Activated T-cell treated with anti-CD3 and anti-CD28 coated beads, Interleukin-2, amount 50 U/mL, for 72 hours (primary cell): ENCODE measurements at places on chromosomes 5 and 9. TPM values are rescaled to one million over a fixed set of nuclear protein-coding genes. Genes with fewer than 3 reads are reported as not detected.

SH3TC2 gene
- total RNA-seq: not detected

PCDHGA2 gene
- total RNA-seq: 0.07 TPM

CDH18 gene
- not detected for total RNA-seq

KCTD16 gene
- 0.07 TPM for total RNA-seq

HTR4 gene
- not detected for total RNA-seq

TMEM252 gene
- not detected for total RNA-seq

RNF180 gene
- not detected for total RNA-seq

SLC24A2 gene
- total RNA-seq: not detected

LEAP2 gene
- total RNA-seq: 7.2 TPM

TSLP gene
- total RNA-seq: 3.6 TPM

RASGRF2 gene
- 20.5 TPM for total RNA-seq

C5orf34 gene
- 21.7 TPM for total RNA-seq

INSL4 gene
- total RNA-seq: not detected

HRH2 gene
- total RNA-seq: 18.4 TPM

PGGT1B gene
- 47.5 TPM for total RNA-seq

GLDC gene
- total RNA-seq: 1.2 TPM

GKAP1 gene
- 12.2 TPM for total RNA-seq

ZNF462 gene
- 0.76 TPM for total RNA-seq

OBP2B gene
- not detected for total RNA-seq

GRCh38 chr9:116516456-116516855 is 170.6 kb upstream of the TRIM32 start:
- DNase-seq: no peak

DNA sequence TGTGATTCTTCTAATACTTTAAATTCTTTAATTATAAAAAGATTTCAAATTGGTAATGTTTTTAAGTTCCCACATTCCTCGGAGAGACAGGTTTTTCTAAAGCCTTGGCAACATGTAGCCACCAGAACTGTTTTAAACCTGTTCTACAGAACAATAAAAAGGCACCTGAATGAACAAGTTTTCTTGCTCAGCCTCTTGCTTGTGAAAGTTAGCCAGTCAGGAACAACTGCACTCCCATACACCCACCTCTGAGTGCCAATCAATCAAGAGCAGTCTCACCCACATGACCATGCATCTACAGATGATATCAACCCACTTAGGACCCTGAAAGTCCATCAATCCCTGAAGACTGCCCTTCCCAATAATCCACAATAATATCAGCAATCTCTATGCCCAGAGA is 62.3 kb downstream of the AP3B1 start:
- DNase-seq: no peak

DNA sequence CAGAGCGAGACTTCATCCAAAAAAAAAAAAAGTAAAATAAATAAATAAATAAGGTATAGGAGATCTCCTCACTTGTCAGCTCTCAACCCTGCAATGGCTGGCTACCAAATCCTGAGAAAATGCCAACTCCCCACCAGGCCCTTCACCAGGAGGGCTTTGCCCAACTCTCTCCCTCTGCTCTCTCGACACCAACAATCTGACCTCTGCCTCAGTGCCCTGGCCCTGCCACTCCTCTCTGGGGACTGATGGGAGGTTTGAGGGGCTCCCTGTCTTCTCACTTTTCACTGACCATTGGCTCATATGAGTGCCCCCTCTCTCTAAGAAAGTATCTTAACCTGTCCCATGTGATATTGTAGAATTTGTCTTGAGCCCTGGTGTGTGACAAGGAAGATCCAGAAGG is 52.6 kb upstream of the SH3PXD2B start:
- no peak for DNase-seq

- no peak for DNase-seq
Measured at GRCh38 chr9:118883411-118883810, 485.8 kb downstream of the BRINP1 start.

GRCh38 chr9:126687930-126688461 is 74.3 kb downstream of the LMX1B start:
- DNase-seq: no peak

GRCh38 chr5:54700986-54701578 is 183.5 kb downstream of the SNX18 start:
- DNase-seq: no peak

DNA sequence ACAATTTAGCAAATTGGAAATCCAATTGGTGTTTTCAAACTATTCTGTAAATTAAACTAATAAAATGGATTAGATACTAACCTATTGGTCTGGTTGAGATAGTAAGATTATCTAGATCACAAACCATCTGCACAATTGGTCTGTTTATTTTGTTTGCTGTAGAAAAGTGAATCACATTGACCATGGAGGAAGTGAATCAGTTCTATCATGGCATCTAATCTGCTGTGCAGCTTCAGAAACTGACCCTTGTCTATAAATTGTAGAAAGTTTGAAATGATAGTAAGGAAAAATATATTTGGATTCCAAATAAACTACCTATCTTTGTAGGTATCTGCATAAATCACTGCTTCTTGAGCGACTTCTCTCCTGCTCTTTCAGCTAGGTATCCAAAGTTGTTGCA is 1865.4 kb downstream of the MAT2B start:
- DNase-seq: no peak

DNA sequence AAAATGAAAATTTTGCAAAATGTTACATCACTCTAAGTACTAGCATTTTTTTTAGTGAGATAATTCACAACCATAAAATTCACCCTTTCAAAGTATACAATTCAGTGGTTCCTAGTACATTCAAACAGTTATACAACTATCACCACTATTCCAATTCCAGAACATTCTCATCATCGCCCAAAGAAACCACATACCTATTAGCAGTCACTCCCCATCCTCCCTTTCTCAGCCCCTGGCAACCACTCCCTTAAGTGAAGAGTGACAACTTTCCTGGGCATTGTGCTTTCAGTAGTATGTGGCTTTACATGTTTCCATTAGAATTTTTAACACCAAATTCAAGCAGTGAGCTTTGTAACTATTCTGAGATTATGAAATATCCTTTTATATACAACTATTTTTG is 81.4 kb downstream of the RASEF start:
- DNase-seq: no peak

DNA sequence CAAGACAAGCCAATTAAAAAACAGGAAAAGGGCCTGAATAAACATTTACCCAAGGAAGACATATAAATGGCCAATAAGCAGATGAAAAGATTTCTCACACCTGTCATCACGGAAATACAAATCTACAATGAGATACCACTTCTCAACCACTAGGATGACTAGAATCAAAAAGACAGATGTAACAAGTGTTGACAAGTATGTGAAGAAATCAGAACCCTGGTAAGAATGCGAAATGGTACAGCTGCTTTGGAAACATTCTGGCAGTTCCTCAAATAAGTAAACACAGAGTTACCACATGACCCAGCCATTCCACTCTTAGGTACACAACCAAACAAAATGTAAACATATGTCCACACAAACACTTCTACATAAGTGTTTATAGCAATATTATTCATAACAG is 32.5 kb downstream of the LEAP2 start:
- no peak for DNase-seq

- DNase-seq: no peak
Measured at GRCh38 chr5:4001004-4001403, 405.4 kb downstream of the IRX1 start.

GRCh38 chr9:26026423-26027100 is 348.3 kb upstream of the TUSC1 start:
- DNase-seq: no peak

- no peak for DNase-seq
Measured at GRCh38 chr9:105344283-105344682, 99.8 kb downstream of the SLC44A1 start.

GRCh38 chr5:164053123-164053522 is 547.7 kb downstream of the MAT2B start:
- DNase-seq: no peak

DNA sequence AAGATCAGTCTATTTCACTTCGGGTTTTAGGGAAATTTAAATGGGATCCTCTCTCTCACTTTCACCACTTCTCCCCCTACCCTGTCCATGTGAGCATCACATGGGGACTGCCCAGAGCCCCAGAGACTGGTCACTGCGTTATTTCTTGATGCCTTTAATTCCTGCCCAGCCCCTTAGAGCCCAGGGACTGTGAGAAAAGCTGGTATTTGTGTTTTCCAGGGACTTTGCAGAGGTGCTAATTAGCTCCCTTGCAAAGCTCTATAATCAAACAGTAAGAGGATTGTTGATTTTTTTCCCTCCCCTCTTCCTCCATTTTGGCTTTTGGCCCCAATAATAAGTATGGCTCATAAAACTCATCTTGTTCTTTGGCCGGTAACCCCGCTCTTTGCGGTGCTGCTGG is 35.6 kb downstream of the NTRK2 start:
- no peak for DNase-seq

DNA sequence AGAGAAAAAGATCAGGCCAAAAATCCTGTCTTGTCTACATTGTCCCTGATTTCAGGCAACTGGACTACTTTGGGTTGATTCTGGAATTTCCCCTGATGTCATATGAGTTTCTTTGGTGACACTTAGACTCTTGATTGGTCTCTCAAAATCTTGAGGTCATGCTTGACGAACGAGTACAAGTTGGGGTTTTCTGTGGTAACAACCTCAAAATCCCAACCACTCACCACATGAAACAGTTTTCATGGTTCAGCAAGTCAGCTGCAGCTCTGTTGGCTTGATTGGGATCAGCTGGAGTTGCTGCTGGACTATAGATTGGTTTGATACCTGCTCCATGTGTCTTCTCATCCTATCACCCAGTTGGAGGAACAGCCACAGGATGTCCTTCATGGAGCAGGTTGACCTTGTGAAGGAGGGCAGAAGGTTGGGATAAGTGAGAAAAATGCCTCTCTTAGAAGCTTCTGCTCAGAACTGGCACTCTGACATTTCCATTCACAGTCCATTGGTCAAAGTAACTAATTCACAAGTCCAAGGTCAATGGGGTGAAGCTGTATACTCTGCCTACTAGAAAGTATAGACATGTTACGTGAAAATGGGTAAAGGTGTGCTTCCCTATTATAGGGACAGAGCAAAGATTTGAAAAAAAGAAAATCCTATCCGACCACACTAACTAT is 284.5 kb downstream of the SH3GL2 start:
- no peak for DNase-seq

DNA sequence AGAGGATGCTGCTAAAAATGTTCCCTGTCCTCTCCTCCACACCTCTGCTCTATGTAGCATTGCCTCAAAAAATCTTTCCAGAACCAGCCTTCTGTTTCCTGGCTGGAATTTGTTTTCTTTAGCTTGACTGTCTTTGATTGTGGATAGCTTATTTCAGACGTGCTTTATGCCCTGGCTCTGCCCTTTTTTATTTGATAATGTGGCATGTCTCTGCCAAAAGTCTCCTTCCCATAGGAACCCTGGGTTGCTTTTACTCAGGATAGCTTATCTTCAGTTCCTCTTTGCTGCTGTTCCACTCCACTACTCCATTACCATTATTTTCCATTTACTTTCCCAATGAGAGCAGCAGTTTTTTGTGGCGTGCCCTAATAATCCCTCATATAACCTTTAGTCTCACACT is 885 bp upstream of the TMEM252 start:
- no peak for DNase-seq

GRCh38 chr9:127455324-127455992 is 4.1 kb downstream of the LRSAM1 start:
- no peak for DNase-seq

- no peak for DNase-seq
Measured at GRCh38 chr5:83509540-83509939, 38.0 kb downstream of the VCAN start.

GRCh38 chr5:145975361-145976066 is 39.1 kb downstream of the SH3RF2 start:
- peak; percentile 3 for DNase-seq

DNA sequence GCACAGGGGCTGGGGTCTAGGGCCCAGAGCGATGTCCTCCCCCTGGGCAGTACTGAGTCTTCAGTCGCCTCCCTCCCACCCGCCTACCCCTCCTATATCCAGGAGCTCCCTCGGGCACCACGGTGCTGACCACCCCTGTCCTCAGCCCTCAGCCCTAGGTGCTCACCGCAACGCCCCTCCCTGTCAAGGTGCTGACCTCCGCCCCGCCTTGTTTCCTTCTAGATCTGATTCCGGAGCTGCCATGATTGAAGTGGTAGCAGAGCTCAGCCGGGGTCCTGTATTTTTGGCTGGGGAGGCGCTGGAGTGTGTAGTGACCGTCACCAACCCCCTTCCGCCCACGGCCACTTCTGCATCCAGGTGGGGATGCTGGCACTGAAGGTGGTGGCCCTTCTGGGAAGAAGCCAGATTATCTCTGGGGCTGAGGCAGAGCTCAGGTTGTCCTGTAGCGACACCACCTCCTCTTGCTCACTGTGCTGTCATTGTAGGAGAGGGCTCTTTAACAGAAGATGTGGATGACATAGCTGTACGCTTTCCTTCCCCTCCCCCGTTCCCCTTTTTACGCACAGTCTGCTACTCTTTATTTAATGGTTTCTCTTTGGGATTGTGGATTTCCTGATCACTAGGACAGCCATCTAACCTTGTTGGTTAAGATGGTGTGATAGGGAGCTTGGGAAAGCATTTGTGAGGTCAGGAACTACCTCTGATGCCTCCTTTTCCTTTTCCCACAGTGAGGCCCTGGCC is 598 bp downstream of the RGP1 start:
- peak; percentile 62 for DNase-seq

- no peak for DNase-seq
Measured at GRCh38 chr9:72156586-72156985, 7.3 kb downstream of the GDA start.

GRCh38 chr5:17001428-17001827 is 65.3 kb upstream of the MYO10 start:
- no peak for DNase-seq
